Stimulated activated CD4-positive, alpha-beta T cell treated with anti-CD3 and anti-CD28 coated beads, TNF-alpha, amount 100 ng/mL, for 24 hours (primary cell): ENCODE measurements at places on chromosomes 6 and 20.

DNA sequence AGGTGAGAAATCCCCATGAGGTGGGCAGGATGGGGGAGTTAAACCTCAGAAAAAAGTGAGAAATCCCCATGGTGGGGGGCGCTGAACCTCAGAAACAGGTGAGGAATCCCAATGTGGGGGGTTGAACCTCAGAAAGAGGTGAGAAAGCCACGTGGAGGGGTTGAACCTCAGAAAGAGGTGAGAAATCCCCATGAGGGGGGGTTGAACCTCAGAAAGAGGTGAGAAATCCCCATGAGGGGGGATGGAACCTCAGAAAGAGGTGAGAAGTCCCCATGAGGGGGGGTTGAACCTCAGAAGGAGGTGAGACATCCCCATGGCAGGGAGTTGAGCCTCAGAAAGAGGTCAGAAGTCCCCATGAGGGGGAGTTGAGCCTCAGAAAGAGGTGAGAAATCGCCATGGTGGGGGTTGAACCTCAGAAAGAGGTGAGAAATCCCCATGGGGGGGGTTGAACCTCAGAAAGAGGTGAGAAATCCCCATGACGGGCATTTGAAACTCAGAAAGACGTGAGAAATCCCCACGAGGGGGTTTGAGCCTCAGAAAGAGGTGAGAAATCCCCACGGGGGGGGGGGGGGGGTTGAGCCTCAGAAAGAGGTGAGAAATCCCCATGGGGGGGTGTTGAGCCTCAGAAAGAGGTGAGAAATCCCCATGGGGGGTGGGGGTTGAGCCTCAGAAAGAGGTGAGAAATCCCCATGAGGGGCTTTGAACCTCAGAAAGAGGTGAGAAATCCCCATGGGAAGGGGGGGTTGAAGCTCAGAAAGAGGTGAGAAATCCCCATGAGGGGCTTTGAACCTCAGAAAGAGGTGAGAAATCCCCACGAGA lies 14.3 kb upstream of the GOPC start:
- no peak for DNase-seq

GRCh38 chr6:111971866-111972532 lies 81.9 kb upstream of the CCN6 start:
- no peak for DNase-seq

DNA sequence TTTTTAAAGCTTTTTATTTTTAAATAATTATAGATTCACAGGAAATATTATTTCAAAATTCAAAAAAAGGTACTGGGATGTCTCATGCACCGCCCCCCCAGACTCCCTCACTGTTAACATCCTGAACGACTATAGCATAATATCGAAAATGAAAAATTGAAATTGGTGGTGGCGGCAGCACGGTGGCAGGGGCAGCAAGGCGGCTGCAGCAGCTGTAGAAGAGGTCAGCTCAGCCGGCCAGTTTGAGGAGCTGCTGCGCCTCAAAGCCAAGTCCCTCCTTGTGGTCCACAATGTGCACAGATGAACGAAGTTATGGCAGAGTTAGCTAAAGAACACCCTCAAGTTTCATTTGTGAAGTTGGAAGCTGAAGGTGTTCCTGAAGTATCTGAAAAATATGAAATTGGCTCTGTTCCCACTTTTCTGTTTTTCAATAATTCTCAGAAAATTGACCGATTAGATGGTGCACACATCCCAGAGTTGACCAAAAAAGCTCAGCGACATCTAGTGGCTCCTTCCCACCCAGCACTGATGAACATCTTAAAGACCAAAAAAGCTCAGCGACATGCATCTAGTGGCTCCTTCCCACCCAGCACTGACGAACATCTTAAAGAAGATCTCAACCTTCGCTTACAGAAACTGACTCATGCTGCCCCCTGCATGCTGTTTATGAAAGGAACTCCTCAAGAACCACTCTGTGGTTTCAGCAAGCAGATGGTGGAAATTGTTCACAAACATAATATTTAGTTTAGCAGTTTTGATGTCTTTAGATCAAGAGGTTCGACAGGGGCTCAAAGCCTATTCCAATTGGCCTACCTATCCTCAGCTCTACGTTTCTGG lies 100.8 kb downstream of the FAM217A start:
- peak; percentile 16 for DNase-seq

DNA sequence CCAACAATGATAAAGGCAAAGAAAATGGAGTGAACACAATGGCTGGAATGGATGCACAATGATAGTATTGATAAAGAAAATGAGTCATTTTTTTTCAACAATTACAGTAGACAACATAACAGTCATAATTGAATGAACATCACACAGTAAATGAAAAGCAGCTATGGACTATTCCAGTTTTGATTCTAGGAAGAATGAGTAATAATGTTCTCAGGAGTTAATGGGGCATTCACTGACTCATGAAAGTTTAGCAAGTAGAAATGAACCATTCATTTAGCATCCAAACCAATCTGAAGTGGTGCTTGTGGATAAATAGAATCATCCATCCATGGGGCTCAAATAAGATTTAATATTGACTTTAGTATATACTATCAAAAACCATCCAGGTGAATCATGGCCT lies 1029.5 kb upstream of the GJE1 start:
- no peak for DNase-seq

GRCh38 chr6:116697480-116697879 lies 16.5 kb downstream of the KPNA5 start:
- DNase-seq, result no peak

GRCh38 chr6:1536526-1537429 lies 72.9 kb upstream of the FOXC1 start:
- DNase-seq, result no peak

DNA sequence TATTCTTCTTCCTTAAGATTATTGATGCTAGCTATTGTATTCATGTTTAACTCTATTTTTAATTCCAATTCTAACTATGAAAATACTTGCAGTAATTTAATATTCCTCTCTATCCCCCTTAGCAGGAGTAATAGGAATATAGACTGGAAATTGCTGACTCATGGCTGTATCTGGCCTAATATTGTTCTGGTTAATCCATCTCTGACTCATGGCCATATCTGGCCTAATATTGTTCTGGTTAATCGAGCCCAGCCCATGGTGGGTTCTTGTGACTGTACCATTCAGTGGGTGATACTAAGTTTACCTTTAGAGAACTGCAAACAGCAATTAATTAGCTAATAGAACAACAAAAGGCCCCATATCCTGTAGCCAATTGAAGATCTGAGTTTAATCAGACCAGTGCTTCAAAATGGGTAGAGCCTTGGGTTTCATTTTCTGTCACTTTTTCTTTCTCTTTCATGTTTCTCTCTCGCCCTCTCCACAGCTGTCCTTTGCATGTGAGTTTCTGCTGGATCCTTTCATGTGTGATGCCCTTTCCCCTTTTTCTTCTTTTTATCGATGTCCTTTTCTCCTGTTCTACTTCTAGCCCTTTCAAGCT lies 50.6 kb downstream of the SLC22A3 start:
- no peak for DNase-seq

DNA sequence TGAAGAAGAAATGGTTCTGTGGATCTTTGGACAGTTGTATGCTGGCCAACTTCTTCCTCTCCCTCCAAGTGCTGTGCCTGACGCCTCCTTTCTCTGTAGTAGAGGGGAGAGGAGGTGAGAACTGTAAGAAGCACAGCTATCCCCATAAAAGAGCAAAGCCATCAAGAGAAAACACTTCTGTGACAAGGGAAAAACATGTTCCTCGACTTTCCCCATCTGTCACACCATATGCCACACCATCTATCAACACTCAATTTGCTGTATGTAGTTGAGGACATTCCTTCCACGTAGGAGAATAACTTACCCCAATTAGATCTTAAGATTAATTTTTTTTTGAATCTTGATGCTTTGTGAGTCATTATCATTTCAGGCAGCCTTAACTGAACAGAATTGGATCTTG lies 156.2 kb upstream of the PLCB4 start:
- no peak for DNase-seq

- no peak for DNase-seq
Measured at GRCh38 chr6:5995658-5995948, 11.1 kb downstream of the NRN1 start.

DNA sequence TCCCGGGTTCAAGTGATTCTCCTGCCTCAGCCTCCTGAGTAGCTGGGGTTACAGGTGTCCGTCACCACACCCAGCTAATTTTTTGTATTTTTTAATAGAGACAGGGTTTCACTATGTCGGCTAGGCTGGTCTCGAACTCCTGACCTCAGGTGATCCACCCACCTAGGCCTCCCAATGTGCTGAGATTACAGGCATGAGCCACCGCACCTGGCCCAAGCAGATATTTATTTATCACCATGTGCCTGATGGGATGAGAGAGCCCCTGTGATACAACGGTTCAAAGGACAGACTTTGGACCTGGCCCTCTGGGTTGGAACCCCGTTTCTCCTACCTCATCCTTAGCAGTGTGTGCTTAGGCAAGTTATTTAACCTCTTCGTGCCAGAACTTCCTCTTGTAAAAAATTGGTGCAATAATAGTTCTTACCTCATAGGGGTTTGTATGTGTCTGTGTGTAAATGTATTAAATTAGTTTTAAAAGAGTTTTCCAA lies 19.2 kb upstream of the STK38 start:
- DNase-seq, result no peak

GRCh38 chr20:48686238-48687116 lies 141.3 kb downstream of the PREX1 start:
- no peak for DNase-seq

GRCh38 chr6:46605091-46605797 lies 47.4 kb downstream of the CYP39A1 start:
- no peak for DNase-seq

DNA sequence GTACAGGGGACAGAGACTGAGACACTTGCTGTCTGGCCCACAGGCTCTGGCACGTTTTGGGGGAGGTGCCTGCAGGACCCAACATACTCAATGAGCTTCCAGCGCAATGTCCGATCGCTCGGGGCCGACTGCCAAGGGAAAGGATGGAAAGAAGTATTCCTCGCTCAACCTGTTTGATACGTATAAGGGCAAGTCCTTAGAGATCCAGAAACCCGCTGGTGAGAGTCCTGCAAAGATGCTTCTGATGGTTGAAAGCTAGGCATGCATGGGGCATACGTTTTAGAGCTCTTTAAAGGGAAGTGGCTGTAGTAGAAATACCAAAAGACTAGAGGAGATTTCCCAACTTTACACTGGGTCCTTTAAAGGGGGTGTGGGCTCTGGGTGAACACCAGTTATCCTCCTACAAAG lies 2.2 kb downstream of the PRRC2A start:
- no peak for DNase-seq

GRCh38 chr20:33711446-33711738 lies 8.7 kb downstream of the PXMP4 start:
- no peak for DNase-seq

- no peak for DNase-seq
Measured at GRCh38 chr6:16697437-16698161, 63.7 kb downstream of the ATXN1 start.

DNA sequence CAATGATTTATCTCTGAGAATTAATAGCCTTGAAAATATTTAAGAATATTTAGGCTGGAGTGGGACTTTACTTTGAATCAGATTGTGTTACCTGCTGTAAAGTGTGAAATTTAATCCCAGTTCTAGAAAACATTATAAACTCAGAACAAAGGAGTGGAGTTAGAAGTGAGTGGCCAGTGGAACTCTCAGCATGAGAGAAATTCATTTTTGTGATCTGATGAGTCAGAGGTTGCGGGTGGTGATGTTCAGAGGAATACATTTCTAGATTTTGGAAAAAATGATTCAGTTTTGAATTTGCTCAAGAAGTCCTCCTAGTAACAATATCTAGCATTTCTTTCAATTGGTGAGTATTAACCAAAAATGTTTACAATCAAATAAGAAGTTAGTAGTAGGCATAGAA lies 167.5 kb downstream of the ZFAND3 start:
- no peak for DNase-seq

DNA sequence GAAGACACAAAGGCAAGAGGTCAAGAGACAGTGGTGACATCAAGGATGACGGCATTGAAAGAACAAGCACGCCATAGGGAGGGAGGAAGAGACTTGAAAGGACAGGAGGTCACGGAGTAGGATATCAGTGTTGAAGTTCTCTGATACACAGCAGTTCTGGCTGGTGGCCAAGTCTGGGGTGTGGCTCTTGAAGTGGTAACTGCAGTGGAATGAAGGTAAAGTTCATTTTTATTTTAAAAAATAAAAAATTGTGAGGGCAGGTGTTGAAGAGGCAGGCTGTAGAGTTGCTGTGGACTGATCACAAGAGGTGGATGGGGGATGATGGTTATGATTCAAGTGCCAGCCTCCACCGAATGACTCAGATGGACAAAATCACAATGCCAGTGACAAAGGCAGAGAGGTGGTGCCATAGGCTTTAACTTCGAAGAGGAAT lies 53.2 kb upstream of the BMP2 start:
- no peak for DNase-seq

GRCh38 chr20:39338469-39339376 lies 376.6 kb downstream of the DHX35 start:
- DNase-seq, result no peak

DNA sequence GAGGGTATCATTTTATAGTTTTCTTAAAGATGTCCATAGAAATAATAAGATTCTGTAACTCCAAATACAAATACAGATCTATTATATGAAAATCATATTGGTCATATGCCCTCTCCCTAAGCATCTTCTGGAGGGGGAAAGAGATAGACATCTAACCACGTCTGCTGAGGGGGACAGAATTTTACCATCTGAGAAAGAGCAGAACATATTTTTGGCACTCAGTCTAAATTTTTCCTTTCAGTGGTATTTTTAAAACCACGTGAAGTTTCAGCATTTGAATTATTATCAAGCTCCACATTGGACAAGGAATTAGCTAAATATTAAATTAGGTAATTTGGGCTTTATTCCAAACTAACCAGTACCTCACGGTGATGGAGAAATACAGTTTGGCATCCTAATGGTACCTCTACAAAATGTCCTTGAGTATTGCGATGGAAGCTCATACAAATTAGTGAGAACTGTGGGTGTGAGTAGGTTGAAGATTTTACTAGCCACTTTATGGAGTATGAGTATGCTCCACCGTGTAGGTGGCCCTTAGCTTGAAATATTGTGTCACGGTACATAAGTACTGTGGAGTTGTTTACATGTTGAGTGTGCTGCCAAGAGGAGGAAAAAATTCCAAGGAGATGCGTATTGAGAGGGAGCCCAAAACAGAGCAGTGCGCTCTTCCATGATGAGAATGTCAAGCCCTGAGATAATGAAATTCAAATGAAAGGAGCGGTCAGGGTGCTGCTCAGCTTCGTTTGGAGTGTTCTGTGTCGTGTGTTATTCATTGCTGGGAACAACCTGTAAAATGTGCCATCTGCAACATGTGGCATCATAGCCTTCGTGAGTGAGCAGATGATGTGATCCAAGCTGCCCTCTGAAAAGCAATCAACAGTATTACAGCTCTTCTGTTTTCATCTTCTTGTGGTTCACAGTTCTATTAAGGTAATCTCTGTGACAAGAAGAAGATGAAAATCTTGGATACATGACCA lies 48.4 kb upstream of the PHACTR2 start:
- DNase-seq, result no peak
